NCI-H1092 (cell line): ENCODE measurements at places on chromosomes 4 and X.

DNA sequence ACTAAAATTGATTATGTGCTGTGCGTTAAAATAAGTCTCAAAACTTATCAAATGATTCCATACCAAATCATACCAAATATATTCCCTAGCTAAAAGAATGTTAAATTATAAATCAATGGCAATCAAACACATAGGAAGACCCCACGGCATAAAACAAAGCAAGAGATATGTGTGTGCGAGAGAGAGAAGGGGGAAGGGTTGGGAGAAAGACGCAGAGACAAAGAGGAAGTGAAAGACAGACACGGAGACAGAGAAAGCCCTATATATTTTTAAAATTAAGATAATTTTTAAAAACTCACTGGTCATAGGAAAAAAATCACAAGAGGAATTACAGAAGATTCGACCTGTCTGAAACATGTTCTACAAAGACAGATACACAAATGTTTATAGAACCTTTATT lies 371.4 kb downstream of the NLGN4X start:
- DNase-seq, result no peak

GRCh38 chr4:115607311-115607710 lies 493.9 kb upstream of the NDST4 start:
- DNase-seq, result no peak

GRCh38 chr4:145937971-145938611 lies 532 bp downstream of the ZNF827 start:
- peak; percentile 21 for DNase-seq

- DNase-seq, result no peak
Measured at GRCh38 chrX:100363896-100364295, 46.2 kb downstream of the PCDH19 start.
